ENCODE measurements at places on chromosomes 3 and 15.
A peak's percentile ranks its signal among the peaks of the same experiment; 100 is the strongest.

GRCh38 chr15:45401665-45402161, 23.4 kb upstream of the GATM start:
- peak; percentile 10 for DNase-seq

GRCh38 chr15:61571026-61571425, 341.9 kb upstream of the RORA start:
- no peak for DNase-seq

DNA sequence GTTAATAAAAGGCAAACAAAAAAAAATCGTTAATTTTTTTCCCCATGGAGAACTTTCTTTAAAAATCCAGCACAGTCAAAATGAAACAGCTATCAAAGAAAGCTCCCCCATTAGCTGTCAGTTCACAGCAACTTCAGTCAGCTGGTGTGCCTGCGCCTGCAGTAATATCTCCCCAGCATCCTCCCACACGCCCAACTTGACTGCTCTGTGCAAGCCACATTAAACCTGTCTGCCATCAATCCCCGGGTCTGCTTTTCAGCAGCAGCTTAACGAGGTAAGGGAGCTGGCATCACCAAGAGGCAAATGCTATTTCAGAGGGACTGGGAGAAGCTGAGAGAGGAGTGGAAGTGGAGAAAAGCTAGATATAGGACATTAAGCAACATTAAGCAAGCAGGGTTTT, 337.5 kb downstream of the GAP43 start:
- DNase-seq: no peak

DNA sequence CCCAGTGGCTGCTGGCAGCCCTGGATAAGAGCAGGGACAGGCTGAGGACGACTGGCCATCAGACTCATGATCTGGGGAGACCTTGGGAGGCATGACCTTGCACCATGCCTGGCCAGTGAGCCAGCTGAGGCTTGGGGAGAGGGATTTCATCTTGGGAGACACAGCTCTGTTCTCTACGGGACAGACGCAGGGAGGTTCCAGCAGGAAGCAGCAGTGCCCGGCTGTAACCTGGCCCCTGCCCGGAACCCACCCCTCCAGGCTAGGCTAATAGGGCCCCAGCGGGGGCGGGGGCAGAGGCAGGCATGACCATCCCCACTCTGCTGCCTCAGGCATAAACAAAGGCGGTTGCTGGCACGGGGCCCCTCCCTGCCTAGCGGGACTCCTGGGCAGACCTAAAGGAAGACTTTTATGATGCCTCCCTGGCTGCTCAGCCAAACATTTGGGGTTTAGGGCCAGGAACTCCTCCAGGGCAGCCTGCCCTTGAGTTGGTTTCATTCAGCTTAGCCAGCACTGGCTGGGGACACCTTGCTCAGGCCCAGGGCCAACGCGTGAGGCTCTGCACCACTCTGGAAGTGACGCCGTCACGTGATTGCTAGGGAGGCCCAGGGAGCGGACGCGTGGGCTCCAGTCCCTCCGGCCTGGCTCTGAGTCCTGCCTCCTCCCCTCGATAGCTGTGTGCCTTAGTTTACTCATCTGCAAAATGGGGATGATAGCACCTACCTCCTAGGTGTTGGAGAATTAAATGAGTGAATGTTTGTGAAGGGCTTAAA, 27.6 kb downstream of the HDAC11 start:
- DNase-seq: no peak

DNA sequence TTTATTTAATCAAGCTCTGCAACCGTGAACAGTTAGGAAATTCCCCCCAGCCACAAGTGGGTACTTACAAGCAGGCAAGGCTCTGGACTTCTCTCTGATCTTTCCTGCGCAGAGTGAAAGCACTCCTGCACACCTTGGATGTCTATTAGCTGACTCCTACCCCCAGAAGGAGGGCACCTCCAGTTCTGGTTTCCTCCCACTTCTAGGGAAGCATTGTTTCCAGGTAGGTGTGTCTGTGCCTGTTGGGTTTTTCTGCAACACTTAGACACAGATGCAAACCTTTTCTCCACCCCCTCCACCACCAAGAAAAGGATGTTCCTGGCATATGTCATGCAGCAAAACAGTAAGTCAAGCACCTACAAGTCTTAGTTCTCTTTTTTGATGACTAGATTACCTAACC, at the start of gene ZBED2:
Gene ZBED2 (minus strand): TSS at position 115 of the 400 bp plus-strand sequence. CDS start 1,145 bp downstream, outside the sequence.
- DNase-seq: no peak

DNA sequence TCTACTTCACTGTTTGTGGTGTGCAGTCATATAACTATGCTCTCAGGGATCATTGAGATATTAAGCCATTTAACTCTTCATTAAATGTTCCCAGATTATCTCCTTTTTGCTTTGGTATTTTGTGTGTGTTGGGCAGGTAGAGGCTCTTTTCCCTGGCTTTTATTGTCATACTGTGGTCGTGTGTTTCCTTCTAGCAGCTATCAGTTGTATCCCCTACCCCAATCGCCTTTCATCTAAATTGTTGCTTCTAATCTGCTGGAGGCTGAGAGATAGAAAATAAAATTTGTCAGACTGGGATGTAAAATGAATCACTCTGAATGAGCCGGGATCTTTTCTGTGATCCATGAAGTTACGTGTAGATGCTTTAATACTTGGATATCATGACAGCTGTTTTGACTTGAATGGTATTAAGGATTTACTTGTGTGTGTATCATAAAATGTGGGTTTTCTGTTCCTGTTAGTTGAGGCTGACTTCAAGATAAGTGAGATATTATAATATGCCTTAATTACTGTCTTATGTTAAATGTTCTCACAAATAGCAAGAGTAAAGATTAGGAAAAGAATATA, 9.2 kb downstream of the NFKBIZ start:
- DNase-seq: no peak

DNA sequence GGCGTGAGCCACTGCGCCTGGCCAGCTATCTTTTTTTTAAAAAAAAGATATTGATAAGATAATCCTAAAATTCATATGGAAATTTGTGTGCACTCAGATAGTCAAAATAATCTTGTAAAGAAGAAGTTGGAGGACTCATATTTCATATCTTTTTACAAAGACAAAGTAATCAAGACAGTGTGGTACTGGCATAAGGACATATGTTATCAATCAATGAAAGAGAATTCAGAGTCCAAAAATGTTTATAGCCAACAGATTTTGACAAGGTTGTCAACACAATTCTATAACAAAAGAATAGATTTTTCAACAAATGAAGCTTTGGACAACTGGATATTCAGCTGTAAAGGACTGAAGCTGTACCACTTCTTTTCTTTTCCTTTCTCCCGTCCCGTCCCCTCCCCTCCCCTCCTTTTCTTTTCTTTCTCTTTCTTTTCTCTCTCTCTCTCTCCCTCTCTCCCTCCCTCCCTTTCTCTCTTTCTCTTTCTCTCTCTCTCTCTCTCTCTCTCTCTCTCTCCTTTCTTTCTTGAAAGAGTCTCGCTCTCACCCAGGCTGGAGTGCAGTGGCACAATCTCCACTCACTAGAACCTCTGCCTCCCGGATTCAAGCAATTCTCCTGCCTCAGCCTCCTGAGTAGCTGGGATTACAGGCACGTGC, 126.8 kb downstream of the GSK3B start:
- DNase-seq: no peak

DNA sequence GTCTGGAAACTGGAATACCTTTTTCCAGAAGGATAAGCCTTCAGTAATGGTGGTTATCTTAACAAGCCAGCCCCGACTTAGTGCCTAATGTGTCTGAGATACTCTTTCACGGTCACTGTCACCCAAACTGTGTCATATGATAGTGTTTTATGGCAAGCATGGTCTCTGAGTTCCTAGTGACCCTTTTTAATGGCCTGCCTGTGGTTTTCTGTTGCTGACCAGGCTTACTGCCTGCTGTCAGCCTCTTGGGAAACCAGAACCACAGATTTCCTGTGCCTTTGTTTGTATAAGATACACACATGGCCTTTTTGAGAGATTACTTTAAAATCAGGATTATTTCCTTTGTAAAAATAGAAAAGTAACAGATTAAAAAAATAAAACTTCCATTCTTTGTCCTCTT, 22.4 kb downstream of the HPS3 start:
- no peak for DNase-seq

GRCh38 chr3:23324745-23325144, 121.6 kb downstream of the UBE2E2 start:
- DNase-seq: no peak

DNA sequence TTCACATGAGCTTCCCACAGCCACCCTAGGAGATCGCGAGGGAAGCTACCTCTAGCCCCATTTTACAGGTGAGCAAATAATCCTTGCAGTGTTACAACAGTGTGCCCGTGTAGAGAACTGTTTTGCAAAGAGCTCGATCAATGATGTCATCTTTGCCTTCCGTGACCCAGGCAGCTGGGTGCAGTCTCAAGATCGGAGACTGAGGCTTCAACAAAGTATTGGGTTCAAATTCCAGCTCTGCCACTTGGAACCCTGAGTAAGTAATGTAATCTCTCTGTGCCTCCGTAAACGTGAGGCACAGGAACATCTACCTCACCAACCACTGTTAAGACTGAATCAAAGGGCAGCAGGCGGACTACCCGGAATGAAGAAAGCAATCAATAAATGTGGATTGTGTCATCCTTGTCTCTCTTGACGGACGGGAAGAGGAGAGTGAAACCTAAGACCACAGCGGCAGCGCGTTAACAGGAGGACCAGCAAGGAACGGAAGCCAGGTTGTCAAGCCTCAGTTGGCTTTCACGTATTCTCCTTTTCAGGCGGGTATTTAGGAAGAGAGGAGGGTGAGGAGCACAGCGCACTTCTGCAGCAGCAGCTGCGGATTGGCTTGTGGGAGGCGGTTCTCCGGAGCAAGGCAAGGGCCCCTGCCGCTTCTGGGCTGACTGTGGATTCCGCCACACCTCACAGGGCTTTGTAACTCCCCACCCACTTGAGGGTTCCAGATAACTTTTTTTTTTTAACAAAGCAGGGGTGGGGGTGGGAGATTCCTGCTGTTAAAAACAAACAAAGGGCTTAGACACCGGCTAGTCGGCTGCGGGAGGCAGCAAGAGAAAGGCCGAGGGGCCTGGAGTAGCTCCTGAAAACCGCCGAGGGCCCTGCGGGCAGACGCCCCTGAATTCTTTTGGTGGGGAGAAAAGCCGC, 1.5 kb upstream of the SMAD3 start:
- DNase-seq: peak; percentile 86

Measured in NCI-H146 (cell line).